ENCODE measurements at places on chromosomes 7 and 10. TPM values are rescaled to one million over a fixed set of nuclear protein-coding genes. Genes with fewer than 3 reads are reported as not detected.
A peak's percentile ranks its signal among the peaks of the same experiment; 100 is the strongest.

Gene C10orf95
- 0.50 TPM for total RNA-seq

Gene SLC39A12
- total RNA-seq: not detected

Gene SPACDR
- total RNA-seq: 1.4 TPM

Gene ACTR1A
- total RNA-seq: 57.5 TPM

DNA sequence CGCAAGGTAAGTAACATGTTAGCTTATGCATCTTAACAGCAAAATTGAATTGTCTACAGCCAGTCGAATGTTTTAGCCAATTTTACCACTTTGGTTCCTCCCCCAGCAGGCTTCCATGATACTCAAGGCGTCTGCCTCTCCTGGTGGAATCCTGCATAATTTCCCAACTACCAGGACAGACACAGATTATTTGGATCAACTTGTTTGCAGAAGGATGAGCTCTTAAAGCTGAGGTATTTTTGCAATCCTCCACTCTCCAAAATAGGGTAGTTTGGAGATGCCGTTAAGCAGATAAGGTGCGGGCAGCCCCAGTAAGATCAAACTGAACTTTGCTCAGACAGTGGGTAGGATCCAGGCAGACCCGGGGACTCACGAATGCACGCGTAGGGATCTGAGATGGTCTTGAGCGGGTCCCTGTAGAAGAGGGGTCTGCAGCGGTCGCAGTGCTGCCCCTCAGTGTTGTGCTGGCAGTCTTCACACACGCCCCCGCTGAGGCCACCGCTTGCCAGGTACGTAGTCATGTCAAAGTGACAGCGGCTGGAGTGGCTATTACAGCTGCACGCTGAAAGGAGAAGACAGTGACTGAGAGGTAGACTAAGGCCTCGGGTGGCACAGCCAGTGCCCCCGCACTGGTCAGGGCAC lies 27.4 kb downstream of the LAMB4 start:
- peaks cover 2% of the 10 kb centered on the region for H3K36me3 ChIP-seq
- DNase-seq: no peak
- peaks cover 31% of the 10 kb centered on the region for H3K27me3 ChIP-seq
- H3K4me3 ChIP-seq: no peak overlapping the region

GRCh38 chr7:154096-154799 lies 38.1 kb upstream of the FAM20C start:
- no peak overlapping the region for H3K4me3 ChIP-seq
- H3K27me3 ChIP-seq: peaks cover 4% of the 10 kb centered on the region
- peaks cover 11% of the 10 kb centered on the region for H3K4me1 ChIP-seq
- no peak overlapping the region for H3K27ac ChIP-seq

DNA sequence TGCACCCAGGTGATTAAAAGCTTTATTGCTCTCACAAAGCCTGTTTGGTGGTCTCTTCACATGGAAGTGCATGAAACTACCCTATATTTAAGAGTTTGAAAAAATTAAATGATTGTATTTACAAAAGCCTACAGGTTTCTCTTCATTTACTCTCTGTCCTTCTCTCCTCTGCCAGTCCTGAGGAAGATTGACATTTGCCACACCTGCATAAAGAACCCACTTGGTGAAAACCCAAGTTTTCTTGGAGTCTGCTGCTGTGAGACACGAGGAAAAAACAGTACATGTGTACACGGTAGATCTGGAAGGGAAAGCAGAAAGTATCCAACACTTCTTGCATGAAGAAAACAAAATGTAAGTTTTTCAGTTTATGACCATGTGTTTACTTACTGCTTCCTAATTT lies 994.4 kb upstream of the POT1 start:
- DNase-seq: no peak
- no peaks in the 10 kb centered on the region for H3K36me3 ChIP-seq

- H3K4me3 ChIP-seq: no peak overlapping the region
- H3K27ac ChIP-seq: no peak overlapping the region
- H3K27me3 ChIP-seq: no peaks in the 10 kb centered on the region
- H3K4me1 ChIP-seq: no peaks in the 10 kb centered on the region
- H3K36me3 ChIP-seq: no peaks in the 10 kb centered on the region
Measured at GRCh38 chr7:13593854-13594253, 395.6 kb downstream of the ETV1 start.

GRCh38 chr10:79292891-79293746 lies 54.1 kb upstream of the PPIF start:
- no peak overlapping the region for H3K27ac ChIP-seq
- H3K27me3 ChIP-seq: no peaks in the 10 kb centered on the region
- H3K4me1 ChIP-seq: peaks cover 16% of the 10 kb centered on the region
- no peak for DNase-seq
- no peak overlapping the region for H3K4me3 ChIP-seq
- H3K36me3 ChIP-seq: peaks cover 7% of the 10 kb centered on the region

DNA sequence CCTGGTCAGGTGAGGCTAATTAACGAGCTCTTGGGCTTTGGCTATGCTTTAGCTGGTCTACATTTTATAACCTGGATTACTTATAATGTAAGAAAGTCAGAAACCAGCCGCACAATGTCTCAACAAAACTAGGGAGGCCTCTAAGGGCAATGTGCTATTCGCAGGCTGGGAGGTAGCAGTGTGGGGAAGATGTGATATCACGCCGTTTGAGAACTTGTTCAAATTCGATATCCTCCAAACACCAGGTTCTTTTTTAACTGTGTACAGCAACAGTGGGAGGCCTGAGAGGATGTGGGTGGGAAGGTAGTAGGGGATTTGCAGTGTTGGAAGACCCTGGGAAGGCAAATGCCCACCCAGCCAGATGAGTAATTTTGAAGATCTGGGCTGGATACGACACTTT lies 184.5 kb downstream of the JAZF1 start:
- H3K27ac ChIP-seq: no peak overlapping the region
- H3K27me3 ChIP-seq: no peaks in the 10 kb centered on the region
- DNase-seq: no peak
- H3K4me3 ChIP-seq: no peak overlapping the region

- no peak overlapping the region for H3K27ac ChIP-seq
- no peak overlapping the region for H3K4me3 ChIP-seq
- no peaks in the 10 kb centered on the region for H3K4me1 ChIP-seq
- DNase-seq: no peak
- H3K27me3 ChIP-seq: no peaks in the 10 kb centered on the region
- H3K36me3 ChIP-seq: no peaks in the 10 kb centered on the region
Measured at GRCh38 chr7:31850601-31851000, 163.6 kb downstream of the PPP1R17 start.

DNA sequence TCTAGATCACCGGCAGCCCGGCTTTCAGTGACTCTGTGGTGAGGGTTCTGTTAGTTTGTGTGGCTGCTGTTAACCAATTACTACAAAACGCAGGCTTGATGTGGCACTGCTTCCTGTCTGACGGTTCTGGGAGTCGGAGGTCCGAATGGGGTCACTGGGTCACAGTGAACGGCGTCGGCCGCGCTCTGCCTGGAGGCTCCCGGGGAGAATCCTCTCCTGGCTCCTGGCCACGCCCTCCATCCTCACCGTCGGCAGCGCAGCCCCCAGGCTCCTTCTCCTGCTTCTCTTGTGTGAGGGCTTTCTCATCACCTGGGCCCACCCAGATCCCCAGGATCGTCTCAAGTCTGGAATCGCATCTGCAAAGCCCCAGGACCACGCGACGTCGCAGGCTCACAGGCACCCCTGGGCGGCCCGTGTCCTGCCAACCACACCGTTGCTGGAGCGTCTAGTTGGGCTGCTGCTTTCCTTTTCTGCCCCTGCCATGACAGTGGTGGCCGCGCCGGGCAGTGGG lies 31.8 kb upstream of the NKX6-2 start:
- H3K27ac ChIP-seq: no peak overlapping the region
- H3K4me1 ChIP-seq: peaks cover 6% of the 10 kb centered on the region
- peaks cover 2% of the 10 kb centered on the region for H3K36me3 ChIP-seq
- peaks cover 37% of the 10 kb centered on the region for H3K27me3 ChIP-seq
- no peak for DNase-seq

DNA sequence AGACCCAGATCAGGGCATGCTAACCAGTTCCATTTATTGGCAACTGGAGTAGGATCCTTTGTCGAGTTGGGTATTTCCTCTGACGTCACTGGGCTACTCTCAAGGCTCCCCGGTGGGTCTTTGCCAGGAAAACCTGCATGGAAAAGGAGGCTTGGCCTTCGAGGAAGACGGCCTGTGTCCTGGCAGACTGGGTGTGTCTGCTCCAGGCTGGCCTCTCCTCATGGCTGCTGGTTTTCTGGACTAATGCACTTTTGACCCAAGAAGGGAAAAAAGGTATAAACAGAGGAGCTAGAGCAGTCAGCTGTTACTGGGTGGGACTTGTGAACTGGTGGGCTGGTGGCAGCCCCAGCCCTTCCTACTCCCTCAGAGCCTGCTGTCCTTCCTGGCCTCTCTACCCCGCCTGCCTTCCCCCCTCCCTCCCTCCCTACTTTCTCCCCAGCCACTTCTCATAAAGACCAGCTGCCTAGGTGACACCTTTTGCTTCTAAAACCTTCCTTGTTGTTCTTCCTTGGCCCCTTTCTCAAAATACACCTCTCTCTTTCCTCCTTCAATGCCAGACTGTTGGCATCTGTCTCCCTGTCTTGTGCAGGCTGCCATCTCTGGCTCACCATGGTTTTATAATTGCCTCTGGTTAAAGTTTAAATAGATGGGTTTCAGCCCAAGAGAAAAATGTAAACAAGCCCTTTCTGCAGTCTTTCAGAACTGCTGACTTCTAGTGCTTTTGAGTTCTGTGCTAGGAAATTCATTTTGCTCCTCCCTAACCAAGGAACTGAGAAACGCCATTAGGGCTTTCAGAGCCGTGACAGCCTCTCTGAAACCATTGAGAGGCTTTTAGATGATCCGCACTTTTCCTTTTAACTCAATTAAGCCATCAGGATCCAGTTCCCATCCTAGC lies 101.8 kb upstream of the MKLN1 start:
- H3K36me3 ChIP-seq: no peaks in the 10 kb centered on the region
- H3K4me3 ChIP-seq: no peak overlapping the region
- H3K27ac ChIP-seq: peak overlapping the region; percentile 39
- H3K27me3 ChIP-seq: no peaks in the 10 kb centered on the region
- H3K4me1 ChIP-seq: peaks cover 15% of the 10 kb centered on the region

DNA sequence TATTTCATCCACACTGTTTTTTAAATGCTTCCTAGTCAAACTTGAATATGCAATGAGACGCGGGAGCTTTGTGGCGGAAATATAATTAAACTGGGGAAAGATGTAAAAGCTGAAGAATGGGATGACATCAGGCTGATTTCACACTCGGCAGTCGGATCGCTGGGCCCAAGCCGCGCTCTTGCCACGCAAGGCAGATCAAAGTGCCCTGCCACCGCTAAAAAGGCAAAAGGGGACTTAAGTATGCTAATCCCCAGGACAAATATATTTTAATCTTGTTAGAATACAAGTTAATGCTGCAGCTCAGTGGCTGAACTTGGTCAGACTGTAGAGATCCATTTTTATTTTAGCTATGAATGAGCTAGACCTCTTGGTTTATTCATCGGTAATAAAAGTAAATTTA lies 13.8 kb downstream of the EN2 start:
- H3K27ac ChIP-seq: no peak overlapping the region
- peaks cover 76% of the 10 kb centered on the region for H3K27me3 ChIP-seq
- peaks cover 3% of the 10 kb centered on the region for H3K36me3 ChIP-seq
- no peak overlapping the region for H3K4me3 ChIP-seq
- DNase-seq: no peak
- H3K4me1 ChIP-seq: peaks cover 11% of the 10 kb centered on the region

DNA sequence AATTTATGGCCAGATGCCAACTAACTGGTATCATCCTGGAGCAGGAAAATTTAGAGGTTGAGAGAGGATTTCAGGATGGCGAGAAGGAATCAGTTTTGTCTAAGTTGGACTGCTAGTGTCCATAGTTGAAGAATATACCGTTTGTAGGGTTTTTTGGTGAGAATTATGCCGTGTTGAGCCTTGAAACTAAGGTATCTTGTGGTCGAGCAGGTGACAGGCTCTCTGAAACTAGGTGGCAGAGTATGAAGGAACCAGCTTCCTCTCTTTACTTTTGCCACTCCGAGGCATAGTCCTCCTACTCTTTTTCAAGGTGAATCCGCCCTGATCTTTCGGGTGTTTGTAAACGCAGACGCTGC lies 9.7 kb downstream of the MDFIC start:
- H3K4me1 ChIP-seq: peaks cover 50% of the 10 kb centered on the region
- no peaks in the 10 kb centered on the region for H3K36me3 ChIP-seq
- no peak for DNase-seq
- no peak overlapping the region for H3K27ac ChIP-seq

- no peak overlapping the region for H3K4me3 ChIP-seq
- H3K36me3 ChIP-seq: no peaks in the 10 kb centered on the region
- no peaks in the 10 kb centered on the region for H3K4me1 ChIP-seq
- no peaks in the 10 kb centered on the region for H3K27me3 ChIP-seq
- DNase-seq: no peak
Measured at GRCh38 chr7:33814936-33815335, 90.4 kb upstream of the BMPER start.

- no peaks in the 10 kb centered on the region for H3K4me1 ChIP-seq
- no peak overlapping the region for H3K4me3 ChIP-seq
- H3K27ac ChIP-seq: no peak overlapping the region
- H3K36me3 ChIP-seq: no peaks in the 10 kb centered on the region
Measured at GRCh38 chr10:106592396-106592795, 572.1 kb downstream of the SORCS1 start.

GRCh38 chr10:67925449-67926005 lies 41.1 kb downstream of the SIRT1 start:
- peaks cover 5% of the 10 kb centered on the region for H3K36me3 ChIP-seq
- no peaks in the 10 kb centered on the region for H3K27me3 ChIP-seq
- DNase-seq: no peak
- H3K4me1 ChIP-seq: peaks cover 5% of the 10 kb centered on the region
